ENCODE measurements at places on chromosomes 6 and 20.

- no peak for DNase-seq
These were observed 641 bp downstream of the TEAD3 start for GRCh38 chr6:35496036-35496840.

DNA sequence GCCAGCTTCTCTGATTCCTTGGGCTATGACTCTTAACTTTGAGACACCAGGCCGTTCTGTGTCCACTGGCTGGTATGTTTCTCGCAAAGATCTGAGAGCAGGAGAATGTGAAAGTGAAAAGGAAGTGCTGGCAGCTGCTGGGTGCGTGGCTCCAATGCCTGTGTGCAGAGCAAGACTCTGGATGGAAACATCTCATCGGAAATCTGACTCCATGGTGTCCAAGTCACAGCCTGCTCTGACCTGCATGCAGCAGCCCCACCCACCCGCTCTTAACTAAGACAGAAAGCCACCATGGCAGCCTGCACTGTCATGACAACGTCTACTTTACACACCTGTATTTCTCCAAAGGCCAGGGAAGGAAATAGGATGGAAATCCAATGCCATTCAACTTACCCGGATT is 66.3 kb upstream of the MPC1 start:
- DNase-seq, result no peak

DNA sequence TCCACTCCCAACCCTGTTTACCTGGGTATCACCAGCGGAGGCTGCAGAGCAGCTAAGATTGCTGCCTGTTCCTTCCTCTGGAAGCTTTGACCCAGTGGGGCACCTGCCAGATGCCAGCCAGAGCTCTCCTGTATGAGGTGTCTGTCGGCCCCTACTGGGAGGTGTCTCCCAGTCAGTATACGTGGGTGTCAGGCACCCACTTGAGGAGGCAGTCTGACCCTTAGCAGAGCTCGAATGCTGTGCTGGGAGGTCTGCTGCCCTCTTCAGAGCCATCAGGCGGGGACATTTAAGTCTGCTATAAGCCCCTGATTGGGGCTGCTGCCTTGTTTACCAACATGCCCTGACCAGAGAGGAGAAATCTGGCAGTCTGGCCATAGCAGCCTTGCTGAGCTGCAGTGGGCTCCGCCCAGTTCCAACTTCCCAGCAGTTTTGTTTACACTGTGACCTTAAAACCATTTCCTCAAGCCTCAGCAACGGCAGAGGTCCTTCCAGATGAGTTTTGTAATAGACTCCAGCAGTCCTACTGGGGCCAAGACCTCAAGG is 2.8 kb downstream of the RAET1E start:
- peak; percentile 32 for DNase-seq

DNA sequence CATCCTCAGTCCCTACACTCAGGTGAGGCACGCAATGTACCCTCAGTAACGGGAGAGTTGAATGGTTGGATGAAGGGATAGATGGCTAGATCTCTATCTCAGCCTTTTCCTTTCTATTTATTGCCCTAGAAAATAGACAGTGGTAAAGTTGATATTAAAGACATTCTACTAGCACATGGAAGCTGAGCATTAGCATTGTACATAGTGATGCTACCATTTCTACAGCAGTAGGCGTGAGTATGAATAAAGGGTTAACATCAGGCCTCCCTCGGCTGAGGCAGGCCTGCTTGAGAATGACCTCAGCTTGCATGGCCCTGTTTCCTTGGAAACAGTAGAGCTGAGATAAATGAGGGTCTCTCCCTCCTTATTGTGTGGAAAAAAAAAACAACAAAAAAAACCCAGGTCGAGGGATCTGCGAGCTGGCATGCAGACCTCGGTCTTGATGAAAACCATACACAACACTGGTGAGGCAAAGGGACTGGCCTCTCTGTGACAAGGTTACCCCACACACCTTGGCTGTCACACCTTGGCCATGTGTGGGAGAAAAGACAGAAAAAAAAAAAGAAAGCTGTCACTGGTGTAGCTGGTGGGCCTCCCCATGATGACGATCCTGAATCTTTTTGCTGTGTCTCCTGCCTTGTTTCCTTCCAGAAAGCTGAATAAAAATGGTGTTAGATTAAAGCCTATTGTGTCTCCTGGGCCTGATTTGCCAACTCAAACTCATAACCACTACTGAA is 160.0 kb downstream of the HACE1 start:
- DNase-seq, result no peak

- no peak for DNase-seq
These were observed 53.8 kb downstream of the RRBP1 start for GRCh38 chr20:17628101-17628841.

DNA sequence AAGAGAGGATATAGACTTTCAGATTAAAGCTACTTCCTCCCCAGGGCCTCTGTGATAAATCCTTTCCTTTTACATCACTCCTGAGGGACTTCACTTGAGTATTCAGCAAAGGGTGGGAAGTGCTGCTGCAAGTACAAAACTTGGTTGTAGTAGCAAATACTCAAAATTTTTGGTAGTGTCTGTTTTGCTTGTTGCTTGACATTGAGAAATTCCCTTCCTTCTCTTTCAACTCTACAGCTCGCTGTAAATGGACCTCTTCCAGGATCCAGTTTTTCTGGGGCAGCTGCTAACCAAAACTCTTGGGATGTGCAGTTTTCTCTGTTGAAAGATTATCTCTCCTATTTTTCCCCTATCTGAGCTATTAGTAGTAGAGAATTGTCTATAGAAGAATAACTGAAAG is 472.0 kb downstream of the CD109 start:
- DNase-seq, result peak; percentile 2

- peak; percentile 58 for DNase-seq
These were observed 40.0 kb downstream of the MYLIP start for GRCh38 chr6:16168858-16169257.

DNA sequence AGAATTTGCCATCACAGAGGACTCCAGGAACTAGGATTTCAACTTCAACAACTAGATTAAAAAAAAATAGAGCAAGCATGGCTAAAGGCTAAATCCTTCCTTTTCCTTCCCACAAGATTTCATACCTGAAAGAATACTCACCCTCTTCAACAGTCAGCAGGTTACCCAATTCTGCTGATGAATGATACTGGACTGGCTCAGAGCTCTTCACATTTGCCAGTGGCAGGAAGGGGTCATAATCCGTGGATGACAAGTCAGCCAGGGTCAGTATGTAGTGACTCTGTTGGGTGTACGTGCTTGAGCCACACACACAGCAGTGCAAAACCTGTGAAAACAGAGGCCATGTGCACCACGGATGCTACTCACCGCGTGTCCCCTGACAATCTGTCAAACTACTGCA is 152.9 kb downstream of the INSM1 start:
- peak; percentile 36 for DNase-seq

DNA sequence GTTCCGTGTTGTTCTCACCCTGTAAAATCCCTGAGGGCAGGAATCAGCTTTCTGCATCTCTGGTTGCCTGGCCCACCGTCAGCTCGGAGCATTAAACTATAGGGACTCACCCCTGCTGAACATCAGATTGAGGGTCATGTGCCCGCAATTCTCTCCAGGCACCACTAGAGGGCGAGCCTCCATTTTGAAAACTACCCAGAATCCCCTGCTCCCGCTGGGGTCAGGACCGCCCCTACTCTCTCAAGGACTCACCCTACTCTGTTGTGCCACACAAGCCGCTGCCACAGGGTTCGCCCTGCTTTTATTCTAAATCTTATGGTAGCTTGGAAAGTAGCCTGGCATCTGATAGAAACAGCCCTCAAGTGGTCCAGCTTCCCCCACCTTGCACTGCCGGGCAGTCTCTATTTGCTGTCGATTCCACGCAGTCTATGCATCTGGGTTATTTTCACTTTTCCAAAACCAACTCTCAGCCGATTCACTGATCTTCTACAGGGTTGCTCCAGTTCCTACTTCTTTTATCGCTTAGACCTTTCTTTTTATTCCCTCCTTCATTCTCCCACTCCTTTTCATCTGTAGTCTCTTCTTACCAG is 244.1 kb upstream of the QKI start:
- no peak for DNase-seq

DNA sequence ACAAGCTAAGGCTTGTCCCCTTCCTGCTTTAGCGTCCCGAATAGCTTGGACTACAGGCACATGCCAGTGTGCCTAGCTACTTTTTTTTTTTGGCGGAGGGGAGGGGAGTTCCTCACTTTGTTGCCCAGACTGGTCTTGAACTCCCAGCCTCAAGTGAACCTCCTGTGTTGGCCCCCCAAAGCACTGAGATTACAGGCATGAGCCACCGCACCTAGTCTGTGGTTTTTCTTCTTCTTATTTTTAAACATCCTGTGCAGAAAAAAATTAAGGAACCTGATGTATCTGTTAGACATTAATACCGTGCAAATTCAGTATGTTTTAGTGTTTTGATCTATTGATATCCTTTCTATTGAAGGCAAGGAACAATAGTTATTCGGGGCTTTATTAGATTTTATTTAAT is 25.7 kb downstream of the HIVEP1 start:
- DNase-seq, result no peak

DNA sequence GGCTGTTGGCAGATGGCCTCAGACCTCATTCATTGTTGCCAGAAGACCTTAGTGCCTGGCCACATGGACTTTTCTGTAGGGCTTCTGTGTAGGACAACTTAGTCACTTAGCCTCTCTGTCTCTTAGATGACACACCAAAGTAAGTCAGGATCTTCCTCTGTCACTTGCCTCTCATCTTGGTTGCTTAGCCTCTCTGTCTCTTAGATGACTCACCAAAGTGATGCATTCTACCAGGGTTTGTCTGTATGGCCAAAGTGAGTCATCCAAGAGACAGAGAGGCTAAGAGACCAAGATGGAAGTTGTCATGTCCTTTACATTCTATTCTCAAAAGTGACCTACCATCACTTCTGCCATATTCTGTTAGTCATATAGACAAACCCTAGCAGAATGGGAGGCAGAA is 255.9 kb upstream of the DEFB112 start:
- DNase-seq, result peak; percentile 2

DNA sequence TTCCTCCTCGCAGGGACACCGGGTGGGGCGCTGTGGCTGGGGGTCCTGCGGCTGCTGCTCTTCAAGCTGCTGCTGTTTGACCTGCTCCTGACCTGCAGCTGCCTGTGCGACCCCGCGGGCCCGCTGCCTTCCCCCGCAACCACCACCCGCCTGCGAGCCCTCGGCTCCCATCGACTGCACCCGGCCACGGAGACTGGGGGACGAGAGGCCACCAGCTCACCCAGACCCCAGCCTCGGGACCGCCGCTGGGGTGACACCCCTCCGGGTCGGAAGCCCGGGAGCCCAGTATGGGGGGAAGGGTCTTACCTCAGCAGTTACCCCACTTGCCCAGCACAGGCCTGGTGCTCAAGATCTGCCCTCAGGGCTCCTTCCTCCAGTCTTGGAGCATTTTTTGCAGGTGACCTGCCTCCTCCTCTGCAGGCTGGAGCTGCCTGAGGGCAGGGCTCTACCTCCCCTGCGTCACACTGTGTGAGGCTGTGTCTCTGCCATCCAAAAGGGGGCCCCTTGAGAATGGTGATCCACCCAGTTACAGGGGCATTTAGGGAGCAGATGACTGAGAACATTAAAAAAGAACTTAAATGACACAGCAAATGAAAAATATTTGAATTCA is 3.9 kb upstream of the CNPY3 start:
- no peak for DNase-seq

DNA sequence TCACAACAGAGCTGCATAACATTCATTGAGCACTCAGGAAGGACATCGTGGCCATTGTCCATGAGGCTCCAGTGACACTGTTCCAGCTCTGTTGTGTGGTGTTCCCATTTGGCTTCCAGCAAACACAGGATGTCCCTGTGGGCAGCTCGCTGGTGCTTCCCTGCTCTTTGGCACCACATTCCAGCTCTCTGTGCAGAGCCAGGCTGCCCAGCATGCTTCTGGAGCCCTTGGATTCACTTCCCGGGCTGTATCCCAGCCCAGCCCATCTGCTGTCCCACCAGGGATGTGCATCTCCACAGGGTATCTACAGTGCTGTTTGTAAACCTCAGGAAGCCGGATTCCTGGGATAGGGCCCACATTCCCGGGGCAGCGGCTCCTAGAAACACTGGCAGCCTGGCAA is 57.2 kb downstream of the CTCFL start:
- DNase-seq, result no peak

GRCh38 chr6:46138281-46138680 is 8.5 kb downstream of the ENPP4 start:
- no peak for DNase-seq

- DNase-seq, result no peak
These were observed at the start of gene SIGLEC1 for GRCh38 chr20:3712279-3712873. SIGLEC1 (minus strand) TSS chr20:3712600; CDS start chr20:3707128, 5,472 bp downstream.

DNA sequence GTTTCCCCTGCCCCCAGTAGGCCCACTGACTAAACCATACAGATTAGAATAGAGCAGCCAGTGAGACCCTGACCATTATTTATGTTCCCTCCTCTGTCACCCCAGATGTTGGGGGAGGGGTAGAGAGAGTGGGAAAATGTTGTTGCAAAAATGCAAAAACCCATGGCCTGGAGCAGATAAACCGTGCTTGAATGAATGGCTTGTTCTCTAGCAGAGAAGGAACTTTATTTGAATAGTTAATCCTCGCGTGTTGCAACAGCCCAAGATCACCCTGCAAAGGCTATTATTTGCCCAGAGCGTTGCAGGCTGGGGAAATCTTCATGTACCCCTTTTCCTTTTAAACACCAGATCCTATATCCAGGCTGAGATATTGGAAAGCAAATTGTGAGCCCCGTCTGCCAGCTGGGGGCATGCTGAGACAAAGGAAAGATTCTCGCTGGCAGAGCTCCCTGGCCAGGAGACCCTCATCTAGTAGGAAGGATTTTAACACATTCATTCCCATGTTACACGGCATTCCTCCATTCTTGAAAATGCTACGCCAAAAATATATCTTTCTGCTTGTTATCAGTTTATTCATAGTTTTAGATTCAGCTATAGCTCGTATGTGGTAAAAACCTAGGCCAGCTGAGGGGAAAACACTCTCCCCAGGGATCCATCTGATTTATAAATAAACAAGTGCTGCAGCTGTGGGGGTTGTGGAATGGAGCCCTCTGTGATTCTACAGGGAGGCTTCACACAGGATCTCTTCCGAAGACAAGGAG is 53.0 kb downstream of the LINC00237 start:
- DNase-seq, result no peak

GRCh38 chr20:4135385-4136077 is 120.2 kb upstream of the RNF24 start:
- DNase-seq, result peak; percentile 98
